HL-60 (cell line): ENCODE measurements at places on chromosomes 11 and 22.
A peak's percentile ranks its signal among the peaks of the same experiment; 100 is the strongest.

DNA sequence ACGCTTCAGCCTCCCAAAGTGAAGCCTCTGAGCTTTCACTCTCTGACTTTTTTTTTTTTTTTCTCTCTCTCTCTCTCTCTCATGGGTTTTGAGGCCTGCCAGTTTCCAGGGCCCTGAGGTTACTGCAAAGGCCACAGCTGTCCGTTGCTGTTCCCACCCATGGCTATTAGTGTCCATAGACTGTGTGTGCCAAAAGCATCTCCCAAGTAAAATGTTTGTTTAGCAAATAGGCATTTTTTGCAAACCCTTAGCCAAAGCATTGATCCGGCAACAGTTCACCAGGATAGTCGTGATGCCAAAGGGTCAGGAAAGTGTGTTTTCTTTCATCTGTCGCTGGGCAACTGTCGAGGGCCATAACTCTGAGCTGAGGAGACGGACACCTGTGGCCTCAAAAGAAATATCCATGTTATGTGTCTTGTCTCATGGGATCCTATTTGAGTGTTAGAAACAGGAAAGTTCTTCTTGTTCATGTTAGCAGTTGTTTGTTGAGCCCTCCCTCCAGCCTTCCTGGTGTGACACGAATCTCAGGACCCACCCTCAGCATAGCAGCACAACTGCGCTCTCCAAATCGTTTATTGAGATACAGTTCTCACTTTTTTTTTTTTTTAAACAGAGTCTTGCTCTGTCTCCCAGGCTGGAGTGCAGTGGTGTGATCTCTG is 18.4 kb downstream of the FADS2 start:
- DNase-seq, result no peak

DNA sequence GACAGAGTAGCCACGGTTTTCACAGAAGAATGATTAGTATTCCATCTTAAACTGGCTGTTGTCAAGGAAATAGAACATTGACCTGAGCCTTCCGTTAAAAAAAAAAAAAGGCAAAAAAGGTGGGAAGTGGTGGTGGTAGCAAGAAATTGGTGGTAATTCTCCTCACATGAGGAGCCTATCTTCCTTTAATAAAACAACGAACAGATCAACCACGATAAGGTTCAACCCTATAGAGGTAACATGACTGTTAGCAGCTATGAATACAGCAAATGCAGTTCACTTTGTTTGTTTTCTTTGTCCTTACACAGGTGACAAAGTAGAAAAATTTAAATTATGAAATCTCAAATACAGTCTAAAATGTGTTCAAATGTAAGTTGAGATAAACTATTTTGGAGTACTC is 181.6 kb downstream of the TTC28 start:
- no peak for DNase-seq

DNA sequence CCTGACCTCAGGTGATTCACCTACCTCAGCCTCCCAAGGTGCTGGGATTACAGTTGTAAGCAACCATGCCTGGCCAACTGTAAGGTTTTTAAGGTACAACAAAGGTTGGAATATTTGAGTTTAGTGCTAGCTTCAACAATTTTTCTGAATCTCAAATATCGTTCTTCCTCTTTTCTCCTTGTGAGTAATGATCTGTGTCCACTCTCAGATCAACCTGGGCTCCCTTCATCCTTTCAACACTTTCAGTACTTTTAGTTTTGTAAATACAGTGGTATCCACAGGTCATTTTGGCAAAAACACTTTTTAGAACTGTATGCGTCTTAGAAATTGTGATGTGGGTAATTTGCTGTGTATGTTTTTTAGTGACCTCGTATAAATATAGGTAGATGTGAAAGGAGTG is 7.9 kb downstream of the PACS1 start:
- DNase-seq, result no peak

DNA sequence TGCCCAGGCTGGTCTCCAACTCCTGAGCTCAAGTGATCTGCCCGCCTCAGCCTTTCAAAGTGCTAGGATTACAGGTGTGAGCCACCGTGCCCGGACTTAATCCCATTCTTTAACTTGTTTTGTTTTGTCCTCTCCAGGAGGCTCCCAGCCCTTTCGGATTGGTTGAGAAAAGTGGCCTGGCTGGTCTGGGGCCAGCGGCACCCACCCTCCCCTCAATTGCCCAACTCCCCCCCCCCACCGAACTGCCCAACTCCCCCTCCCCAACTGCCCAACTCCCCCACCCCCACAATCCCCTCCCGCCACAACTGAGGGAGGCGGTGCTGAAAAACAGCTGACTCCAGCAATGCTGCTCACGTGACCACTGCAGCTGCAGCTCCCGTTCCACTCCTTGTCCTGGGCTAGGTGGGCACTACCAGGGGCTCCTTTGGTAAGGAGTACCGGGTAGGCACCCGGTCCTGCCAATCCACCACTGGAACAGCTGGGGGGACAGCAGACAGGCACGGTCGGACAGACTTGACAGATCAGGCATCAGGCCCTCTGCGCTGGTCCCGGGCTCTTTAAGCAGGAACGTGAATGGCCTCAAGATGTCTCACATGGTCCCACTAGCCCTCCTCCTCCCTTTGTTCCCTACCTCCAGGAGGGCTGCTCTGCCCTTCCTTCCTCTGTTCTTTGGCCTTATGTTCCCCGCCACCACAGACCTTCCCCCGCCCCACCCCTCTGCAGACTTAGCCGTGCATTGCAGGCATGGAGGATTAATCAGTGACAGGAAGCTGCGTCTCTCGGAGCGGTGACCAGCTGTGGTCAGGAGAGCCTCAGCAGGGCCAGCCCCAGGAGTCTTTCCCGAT is at the start of gene TCN2:
TSS of gene TCN2 (plus strand) at position 720 of the 845 bp plus-strand sequence. CDS start 158 bp downstream, outside the sequence.
- peak; percentile 66 for DNase-seq

DNA sequence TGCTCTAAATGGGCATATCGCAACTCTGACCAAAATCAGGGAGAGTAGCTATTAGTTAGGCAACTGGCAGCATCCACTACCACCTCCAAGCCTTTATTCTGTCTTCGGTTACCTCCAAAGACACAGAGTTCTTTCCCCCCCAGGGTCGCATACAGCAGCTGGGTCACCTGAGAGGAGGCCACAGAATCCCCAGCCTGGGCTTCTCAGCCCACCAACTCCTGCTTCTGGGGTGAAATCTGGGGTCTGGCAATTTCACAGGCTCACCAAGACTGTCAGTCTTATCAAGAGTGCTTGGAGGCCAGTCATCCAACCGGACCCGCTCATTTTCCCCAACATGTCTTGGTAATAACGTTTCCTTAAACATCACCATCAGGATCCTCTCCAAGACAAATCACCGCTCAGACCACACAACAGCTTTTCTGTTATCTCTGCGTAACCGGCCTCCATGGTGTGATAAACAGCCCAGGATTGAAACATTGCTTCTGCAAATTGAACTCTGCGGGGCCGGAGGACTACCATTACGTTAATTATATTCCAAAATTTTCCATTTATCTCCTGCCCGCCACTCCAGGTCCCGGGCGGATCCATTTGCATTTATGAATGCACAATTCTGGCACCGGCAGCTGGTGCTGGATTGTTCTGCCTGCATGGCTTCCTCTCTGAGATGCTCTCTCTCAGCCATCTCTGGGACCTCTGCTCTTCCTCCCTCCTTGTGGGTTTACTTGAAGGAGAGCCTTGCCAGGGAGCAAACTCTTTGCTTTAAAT is 35.6 kb downstream of the RTL6 start:
- no peak for DNase-seq

- DNase-seq, result no peak
These were observed 88.4 kb upstream of the RTL6 start for GRCh38 chr22:44586351-44586990.

DNA sequence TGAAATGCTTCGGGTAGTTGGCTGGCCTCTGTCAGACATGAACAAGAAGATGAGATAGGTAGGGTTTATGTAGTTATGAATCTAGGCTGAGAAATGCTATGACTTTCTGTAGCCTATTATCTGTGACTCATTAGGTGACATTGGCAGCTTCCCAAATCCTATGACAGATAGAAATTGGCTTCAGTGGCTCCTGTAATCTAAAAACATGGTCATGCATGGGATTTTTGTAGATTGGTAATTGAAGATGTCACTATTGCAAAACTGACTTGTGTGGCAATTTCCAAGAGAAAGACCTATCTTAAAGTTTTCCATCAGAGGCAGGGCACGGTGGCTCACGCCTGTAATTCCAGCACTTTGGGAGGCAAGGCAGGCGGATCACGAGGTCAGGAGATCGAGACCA is 29.4 kb upstream of the GRIK4 start:
- no peak for DNase-seq
